Activated CD4-positive, alpha-beta T cell treated with anti-CD3 and anti-CD28 coated beads, Interleukin-2, amount 10 ng/mL, durations not matched to agents 7 days and 5 days (primary cell): ENCODE measurements at places on chromosomes 2 and 18. TPM values are rescaled to one million over a fixed set of nuclear protein-coding genes. Genes with fewer than 3 reads are reported as not detected.

DNA sequence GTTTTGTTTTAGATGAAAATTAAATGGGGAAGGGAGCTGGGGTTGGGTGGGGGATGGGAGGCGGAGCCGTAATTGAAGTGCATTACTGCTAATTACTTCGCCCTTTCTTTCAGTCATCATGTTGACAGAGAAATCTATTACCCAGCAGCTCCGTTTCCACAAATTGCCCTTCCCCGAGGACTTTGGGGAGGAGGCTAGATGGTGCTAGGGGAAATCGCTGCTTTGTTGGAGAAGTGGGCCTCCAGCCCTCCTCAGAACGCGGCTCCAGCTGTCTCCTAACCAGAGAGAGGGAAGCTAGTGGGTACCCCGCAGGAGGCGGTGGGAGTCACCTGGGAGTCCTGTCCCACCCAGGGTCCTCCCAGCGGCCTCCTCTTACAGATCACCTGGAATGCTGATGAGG is 130.9 kb upstream of the MYCN start:
- DNase-seq = no peak

DNA sequence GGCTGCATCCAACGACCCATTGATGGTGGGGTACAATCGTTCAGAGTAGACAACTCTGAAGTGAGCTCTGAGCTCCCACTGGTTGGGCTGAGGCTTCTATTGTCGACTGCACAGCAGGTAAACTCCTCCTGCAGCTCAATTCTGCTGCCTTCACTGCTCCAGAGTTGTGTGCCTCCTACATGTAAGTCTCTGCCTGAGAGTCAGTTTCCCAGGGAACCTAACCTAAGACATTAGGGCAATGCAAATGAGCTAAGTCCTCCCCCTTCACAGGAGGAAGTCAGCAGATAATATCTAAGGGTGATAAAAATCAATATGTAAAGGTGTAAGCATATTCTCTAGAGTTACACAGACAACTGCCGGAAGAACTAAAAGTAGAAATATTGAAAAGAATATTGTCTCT is 22.5 kb upstream of the ACYP2 start:
- DNase-seq = no peak

Gene CTDSP1
- 208 TPM for total RNA-seq

- DNase-seq = peak; percentile 3
Measured at GRCh38 chr2:238487652-238488346, 61.1 kb downstream of the ASB1 start.

GRCh38 chr2:207683879-207684627 is 27.4 kb upstream of the CCNYL1 start:
- DNase-seq = no peak

DNA sequence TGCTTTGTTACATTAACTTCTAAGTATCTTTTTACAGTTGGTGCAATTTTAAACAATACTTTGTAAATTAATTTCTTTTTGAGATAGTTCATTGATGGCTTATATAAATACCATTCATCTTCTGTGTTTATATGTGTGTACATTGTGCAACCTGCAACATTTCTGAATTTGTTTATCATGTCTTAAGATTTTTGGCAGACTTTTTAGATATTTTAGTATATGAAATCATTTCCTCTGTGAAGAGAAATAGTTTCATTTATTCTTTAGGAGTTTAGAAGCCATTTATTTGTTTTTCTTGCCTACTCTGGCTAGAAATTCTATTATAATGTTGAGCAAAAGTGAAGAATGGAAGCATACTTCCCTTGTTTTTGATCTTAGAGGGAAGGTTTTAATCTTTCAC is 337.8 kb upstream of the DSEL start:
- no peak for DNase-seq

DNA sequence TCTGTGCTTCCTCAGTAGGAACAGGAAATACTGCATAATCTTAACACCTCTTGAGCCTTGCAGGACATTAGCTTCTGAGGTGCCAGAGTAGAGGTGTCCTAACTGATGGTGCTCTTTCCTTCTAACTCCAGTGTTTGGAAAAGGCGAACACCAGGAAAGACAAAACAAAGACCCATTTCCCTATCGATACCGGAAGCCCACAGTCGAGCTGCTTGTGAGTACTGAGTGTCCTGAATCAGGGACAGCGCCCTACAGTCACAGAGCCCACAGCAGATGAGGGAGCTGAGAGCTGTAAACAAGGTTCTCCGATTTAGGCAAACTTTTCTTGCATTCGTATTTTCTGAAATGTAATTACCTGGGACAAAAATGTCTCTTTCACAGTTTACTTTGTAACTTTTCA is 50.7 kb downstream of the SLC14A2 start:
- DNase-seq = no peak

Gene CFAP65
- not detected for total RNA-seq

Gene SCN3A
- total RNA-seq = not detected

DNA sequence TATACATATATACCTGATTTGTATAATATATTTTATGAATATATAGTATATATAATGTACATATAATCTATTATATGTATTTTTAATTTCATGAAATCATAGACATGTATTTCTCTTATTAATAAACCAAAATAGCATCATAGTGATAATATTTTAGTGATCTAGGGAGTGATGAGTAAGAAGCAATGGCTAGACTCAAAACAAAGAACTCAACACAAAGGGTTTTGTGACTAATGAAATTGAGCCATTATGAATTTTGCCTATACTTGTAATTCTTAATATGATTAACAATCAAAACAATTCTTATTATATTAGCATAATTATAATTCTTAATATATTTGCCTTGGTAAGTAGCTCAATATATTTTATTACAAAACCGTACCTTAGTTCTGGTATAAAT is 1614.1 kb upstream of the TMEFF2 start:
- DNase-seq = no peak

GRCh38 chr2:70087702-70088597 is 673 bp downstream of the PCBP1 start:
- DNase-seq = peak; percentile 60

Gene FBXO41
- total RNA-seq = 18.2 TPM

DNA sequence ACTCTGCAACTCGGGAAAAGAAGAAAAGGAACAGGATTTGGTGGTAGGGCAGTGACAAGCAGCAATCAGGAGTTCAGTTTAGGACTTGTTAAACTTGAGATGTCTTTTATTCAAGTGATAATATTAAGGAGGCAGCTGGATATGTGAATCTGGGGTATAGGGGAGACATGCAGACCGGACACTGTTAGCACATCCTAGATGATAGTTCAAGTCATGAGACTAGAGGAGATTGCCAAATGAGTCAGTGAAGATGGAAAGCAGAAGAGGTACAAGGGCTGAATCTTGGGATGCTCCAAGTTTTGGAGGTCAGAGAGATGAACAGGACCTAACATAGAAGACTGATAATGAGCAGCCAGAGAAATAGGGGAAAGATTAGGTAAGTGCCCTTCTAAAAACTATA is 69.5 kb upstream of the PSME4 start:
- no peak for DNase-seq

GRCh38 chr18:76658627-76659026 is 163.6 kb upstream of the ZNF516 start:
- no peak for DNase-seq

DNA sequence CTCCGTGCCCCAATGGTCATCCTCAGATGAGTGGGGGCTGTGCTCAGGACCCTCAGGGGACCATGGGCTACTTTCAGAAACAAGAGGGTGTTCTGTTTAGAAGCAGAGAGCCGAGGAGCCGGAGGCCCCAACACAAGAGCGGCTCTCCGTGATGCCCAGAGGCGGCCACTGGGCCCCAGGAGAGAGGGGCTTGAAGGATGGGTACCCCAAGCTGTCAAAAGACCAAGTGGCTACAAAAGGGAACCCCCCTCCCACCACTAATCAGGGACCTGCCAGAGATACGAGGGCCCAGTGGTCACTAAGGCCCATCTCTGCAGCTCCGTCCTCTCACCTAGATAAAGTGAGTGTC is 93.6 kb downstream of the HDAC4 start:
- DNase-seq = no peak

GRCh38 chr18:68742206-68742605 is 27.3 kb upstream of the TMX3 start:
- DNase-seq = no peak

GRCh38 chr2:176492583-176492982 is 223.3 kb downstream of the MTX2 start:
- no peak for DNase-seq

- DNase-seq = no peak
Measured at GRCh38 chr2:68238955-68239822, 13.1 kb downstream of the PPP3R1 start.

- no peak for DNase-seq
Measured at GRCh38 chr2:185012643-185013042, 414.3 kb downstream of the ZNF804A start.

GRCh38 chr2:73292316-73292905 is 937 bp downstream of the EGR4 start:
- no peak for DNase-seq

GRCh38 chr2:12658310-12658945 is 58.3 kb upstream of the TRIB2 start:
- DNase-seq = no peak

- no peak for DNase-seq
Measured at GRCh38 chr2:159900343-159900742, 102.3 kb upstream of the CD302 start.

Gene CD28
- total RNA-seq = 151 TPM

Gene KHK
- total RNA-seq = 10.6 TPM

DNA sequence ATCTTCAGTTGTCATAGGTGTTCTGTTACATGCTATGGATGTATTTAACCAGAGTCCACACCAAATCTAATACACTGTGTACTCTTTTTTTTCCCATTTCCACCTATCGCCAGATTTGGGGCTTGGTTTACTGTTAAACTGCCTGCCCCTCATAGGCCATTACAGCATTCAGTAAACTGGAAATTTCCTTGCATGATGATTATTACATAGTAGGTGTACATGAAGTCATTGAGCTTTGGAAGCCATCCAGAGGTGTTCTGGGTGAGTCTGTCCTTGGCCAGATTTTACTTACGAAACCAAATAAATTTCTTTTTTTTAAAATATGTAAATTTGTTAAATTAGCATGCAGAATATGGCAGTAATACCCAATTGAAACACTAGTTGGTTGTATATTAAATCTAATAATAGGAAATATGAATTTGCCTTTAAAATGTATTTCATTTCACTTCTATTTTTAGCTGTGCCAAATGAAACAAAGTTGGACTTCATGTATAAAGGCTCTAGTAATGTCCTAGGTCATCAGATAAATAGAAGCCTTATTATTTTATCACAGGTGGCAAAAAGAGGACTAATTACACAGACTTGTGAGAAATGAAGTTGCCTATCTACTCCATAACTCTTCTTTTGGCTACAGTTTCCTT is 60.7 kb downstream of the COMMD1 start:
- no peak for DNase-seq

DNA sequence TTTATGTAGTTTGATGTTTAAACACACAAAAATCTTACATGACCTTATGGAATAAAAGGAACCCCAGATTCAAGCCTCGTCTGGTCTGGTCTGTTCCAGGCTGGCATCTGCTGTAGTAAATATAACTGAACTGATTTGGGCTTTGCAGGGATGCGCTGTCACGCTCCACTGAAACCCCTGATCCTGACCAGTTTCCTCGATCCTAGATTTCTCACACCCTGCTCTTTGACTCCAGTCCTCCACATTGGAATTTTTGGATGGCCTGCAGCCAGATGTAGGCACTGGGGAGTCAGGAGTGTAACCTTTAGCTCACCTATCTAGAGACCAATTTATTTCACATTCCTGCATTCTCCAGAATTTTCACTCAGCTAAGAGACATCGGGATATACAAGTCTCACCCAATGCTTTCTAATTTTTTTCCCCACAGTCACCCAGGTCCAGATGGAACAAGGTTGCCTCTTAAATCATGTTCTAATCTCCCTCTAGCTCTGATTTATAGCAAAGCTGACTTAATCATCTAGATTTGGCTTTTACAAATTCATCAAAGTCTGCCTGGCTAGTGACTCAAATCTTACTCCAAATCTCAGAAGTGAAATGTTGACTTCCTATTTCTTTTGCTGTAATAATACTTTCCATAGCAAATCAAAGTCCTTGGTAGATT is 219.6 kb downstream of the CD226 start:
- DNase-seq = no peak

- DNase-seq = no peak
Measured at GRCh38 chr2:27306136-27306535, 2.1 kb downstream of the UCN start.

DNA sequence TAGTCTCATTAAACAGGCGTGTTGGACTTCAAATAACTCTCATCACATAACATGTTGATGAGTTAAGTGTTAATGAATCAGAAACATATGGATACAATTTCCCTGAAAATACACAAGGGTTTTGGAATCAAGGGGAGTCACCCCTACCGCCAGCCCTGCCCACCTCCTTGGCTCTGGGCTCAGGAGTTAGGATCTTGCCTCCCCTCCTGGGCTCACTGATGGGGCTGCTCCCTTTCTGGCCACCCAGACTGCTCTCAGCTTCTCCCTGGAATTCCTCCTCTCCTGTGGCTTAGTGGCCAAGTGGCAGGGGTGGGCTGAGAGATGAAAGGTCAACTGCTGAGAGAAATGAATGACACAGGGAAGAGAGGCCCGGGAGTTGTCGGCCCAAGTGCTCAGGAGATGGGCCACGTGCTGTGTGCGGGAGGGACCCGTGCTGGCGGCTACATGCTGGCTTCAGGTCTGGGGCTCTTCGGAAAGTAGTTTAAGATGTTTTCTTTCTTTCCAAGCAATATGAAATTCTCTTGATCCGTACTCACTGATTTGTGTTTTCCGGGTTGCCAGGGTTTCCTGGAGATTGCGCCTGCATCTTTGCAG is 55.8 kb upstream of the TNP1 start:
- DNase-seq = no peak

GRCh38 chr2:214830794-214831346 is 21.4 kb upstream of the BARD1 start:
- DNase-seq = peak; percentile 9

- no peak for DNase-seq
Measured at GRCh38 chr2:58539973-58540372, 298.8 kb upstream of the FANCL start.
